ENCODE measurements at places on chromosomes 5 and 9. TPM values are rescaled to one million over a fixed set of nuclear protein-coding genes. Genes with fewer than 3 reads are reported as not detected.

- peaks cover 14% of the 10 kb centered on the region for H3K4me1 ChIP-seq
- H3K36me3 ChIP-seq = no peaks in the 10 kb centered on the region
- H3K27ac ChIP-seq = no peak overlapping the region
- H3K4me3 ChIP-seq = no peak overlapping the region
- no peak for DNase-seq
These were observed 151.8 kb upstream of the GPR151 start for GRCh38 chr5:146667633-146668272.

GRCh38 chr9:95468791-95469190 lies 48.0 kb downstream of the PTCH1 start:
- no peak for DNase-seq
- no peak overlapping the region for H3K27ac ChIP-seq
- peaks cover 27% of the 10 kb centered on the region for H3K36me3 ChIP-seq
- H3K4me1 ChIP-seq = no peaks in the 10 kb centered on the region

DNA sequence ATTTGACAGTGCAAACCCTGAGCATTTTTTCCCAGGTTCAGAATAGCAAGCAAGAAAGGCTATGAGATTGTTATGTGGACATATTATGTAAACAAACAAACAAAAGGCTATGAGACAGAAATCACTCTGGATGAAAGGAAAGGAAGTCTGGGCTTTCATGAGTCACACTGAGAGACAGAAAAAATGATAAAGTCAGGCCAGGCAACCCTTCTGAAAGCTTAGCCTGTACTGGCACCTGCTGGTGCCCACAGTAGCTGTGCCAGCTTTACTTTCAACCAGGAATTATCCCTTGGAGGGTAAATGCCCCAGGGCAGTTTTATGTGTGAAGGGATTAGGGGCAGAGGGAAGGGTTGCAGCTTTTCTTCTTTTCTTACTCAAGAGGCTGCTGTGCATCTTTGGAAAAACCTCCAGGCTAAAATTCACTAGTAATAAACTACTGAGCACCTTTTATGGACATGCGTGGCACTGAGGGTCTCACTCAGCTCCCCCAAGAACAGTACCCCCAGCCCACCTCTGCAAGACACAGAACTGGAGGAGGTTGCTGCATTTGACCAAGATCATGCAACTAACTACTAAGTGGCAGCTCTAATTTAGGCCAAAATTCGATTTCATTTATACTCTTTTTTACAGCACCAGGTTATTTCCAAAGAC lies 41.7 kb downstream of the ACTL7B start:
- H3K4me3 ChIP-seq = no peak overlapping the region
- DNase-seq = no peak
- no peaks in the 10 kb centered on the region for H3K36me3 ChIP-seq
- no peak overlapping the region for H3K27ac ChIP-seq
- H3K27me3 ChIP-seq = no peaks in the 10 kb centered on the region

DNA sequence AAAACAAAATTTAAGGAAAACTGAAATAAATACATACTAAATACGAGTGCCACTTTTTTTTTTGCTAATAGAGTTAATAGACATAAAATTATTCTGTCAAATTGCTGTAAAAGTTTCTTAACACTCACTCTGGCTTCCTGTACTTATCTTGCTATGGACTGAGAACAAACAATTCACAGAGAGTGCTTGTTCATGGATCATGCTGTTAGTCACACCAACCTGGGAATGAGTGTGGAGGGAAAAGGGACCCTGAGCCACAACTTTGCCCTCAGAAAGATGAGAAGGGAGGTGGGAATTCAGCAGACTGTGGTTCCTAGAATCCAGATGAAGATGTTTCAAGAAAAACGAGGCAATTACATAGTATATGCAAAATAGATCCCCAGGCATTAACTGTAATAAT lies 246.9 kb downstream of the FBXL7 start:
- no peaks in the 10 kb centered on the region for H3K27me3 ChIP-seq
- H3K4me1 ChIP-seq = no peaks in the 10 kb centered on the region
- no peak for DNase-seq
- H3K27ac ChIP-seq = no peak overlapping the region
- H3K36me3 ChIP-seq = no peaks in the 10 kb centered on the region

DNA sequence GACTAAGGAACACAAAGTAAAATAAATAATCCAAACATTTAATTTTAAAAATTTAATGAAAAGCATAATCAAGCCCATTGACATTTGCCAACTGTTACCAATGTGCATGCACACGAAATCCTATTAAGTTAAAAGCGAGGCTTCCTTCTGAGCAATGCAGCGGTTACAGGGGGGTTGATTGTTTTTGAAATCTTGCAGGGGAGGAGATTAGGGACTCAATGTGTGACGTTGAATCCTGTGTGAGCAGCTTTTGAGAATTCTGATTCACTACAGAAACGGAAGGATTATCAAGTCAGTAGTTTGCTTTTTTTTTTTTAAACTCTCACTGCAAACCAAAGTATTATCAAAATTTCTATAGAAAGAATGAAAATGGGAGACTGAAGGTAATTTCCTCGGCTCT lies 109.5 kb downstream of the PRKACG start:
- no peaks in the 10 kb centered on the region for H3K4me1 ChIP-seq
- H3K4me3 ChIP-seq = no peak overlapping the region
- DNase-seq = no peak
- H3K27ac ChIP-seq = no peak overlapping the region

GRCh38 chr5:73464016-73464745 lies 15.6 kb upstream of the FOXD1 start:
- H3K27ac ChIP-seq = no peak overlapping the region
- no peaks in the 10 kb centered on the region for H3K27me3 ChIP-seq
- peaks cover 2% of the 10 kb centered on the region for H3K4me1 ChIP-seq
- no peak for DNase-seq

DNA sequence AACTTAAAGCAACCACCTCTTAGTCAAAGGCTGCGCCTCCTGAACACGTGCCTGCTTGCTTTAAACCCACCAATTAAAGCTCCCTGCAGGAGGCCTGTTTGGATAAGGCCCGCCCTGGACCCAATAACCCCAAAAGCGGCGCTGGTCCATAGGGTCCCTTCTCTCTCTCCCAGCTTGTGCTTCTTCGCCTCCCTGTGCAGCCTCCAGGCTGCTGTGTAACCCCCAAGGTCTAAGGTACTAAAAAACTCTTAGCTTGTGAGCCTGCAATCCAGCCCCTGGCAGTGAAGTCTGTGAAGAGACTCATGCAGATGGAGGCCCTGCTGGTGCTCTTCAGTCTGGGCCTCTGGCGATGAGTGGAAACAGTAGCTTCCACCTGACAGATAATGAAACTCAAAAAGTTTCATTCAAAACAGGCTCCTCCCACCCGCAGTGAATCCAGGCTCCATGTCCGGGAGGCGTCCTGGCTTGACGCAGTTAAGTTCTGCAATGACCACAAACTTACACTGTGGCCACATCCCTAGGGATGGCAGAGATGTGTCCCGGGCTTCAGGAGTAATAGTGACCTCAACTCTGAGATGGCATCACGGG lies 97.3 kb downstream of the PRRT1B start:
- H3K4me3 ChIP-seq = no peak overlapping the region
- H3K4me1 ChIP-seq = no peaks in the 10 kb centered on the region
- no peaks in the 10 kb centered on the region for H3K27me3 ChIP-seq
- no peak for DNase-seq
- H3K36me3 ChIP-seq = no peaks in the 10 kb centered on the region

DNA sequence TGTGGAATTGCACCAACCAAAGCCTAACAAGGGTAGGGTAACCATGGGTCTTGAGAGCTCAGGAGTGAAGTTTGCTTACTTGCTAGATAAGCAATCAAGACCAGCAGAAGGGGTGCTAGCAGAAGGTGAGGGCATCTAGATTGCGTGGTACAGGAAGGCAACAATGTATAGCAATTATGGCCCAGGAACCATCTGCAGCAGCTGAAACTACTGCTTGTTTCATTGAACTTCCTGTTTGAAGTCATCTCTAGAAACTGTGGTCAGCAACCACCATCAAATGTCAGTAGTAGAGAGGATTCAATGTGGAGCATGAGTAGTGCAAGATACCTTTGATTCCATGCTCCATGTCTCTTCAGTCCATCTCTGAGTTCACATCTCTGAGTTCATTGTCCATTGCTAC lies 462.1 kb upstream of the GRAMD2B start:
- H3K27ac ChIP-seq = no peak overlapping the region
- no peaks in the 10 kb centered on the region for H3K4me1 ChIP-seq
- H3K27me3 ChIP-seq = no peaks in the 10 kb centered on the region
- no peaks in the 10 kb centered on the region for H3K36me3 ChIP-seq

- no peak overlapping the region for H3K27ac ChIP-seq
- H3K4me1 ChIP-seq = no peaks in the 10 kb centered on the region
- H3K36me3 ChIP-seq = no peaks in the 10 kb centered on the region
These were observed 103.5 kb upstream of the APC start for GRCh38 chr5:112634166-112634565.

GRCh38 chr9:99726758-99727157 lies 94.9 kb upstream of the NR4A3 start:
- no peak overlapping the region for H3K27ac ChIP-seq
- no peaks in the 10 kb centered on the region for H3K27me3 ChIP-seq
- DNase-seq = no peak

DNA sequence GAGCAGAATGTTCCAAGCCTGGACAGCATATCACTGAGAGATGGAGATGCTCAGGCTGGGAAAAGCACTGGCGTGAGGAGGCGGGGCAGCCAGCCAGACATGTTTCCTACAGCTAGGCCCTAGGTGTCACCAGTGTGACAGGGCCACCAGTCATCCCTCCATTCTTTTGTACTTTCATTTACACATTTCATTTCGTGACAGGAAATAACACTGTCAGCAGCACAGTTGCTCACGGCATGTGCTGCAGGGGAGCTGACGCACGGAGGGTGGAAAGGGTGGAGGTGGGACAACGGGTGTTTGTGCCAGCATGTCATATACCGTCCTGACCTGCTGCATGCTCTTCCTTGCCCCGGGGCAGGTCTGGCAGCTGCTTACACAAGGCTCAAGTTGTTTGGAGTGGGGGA lies 14.8 kb upstream of the CEMIP2 start:
- H3K4me1 ChIP-seq = no peaks in the 10 kb centered on the region
- no peaks in the 10 kb centered on the region for H3K36me3 ChIP-seq
- H3K4me3 ChIP-seq = no peak overlapping the region
- no peak for DNase-seq
- H3K27me3 ChIP-seq = no peaks in the 10 kb centered on the region

DNA sequence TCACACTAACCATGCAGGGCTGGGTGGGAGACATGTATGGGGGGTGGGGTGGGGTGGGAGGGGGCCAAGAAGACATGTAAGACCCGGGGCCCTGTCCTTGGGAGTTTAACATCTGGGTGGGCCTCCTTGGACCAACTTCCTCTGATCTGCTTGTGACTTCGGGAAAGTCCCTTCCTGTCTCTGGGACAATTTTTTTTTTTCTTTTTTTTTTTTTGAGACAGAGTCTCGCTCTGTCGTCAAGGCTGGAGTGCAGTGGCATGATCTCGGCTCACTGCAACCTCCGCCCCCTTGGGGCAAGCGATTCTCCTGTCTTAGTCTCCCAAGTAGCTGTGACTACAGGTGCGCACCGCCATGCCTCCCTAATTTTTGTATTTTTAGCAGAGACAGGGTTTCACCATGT lies 23.8 kb upstream of the IER5L start:
- DNase-seq = no peak
- H3K36me3 ChIP-seq = no peaks in the 10 kb centered on the region
- H3K4me1 ChIP-seq = peaks cover 4% of the 10 kb centered on the region
- peaks cover 12% of the 10 kb centered on the region for H3K27me3 ChIP-seq
- H3K4me3 ChIP-seq = no peak overlapping the region
- H3K27ac ChIP-seq = no peak overlapping the region

GRCh38 chr9:35662437-35662836 lies 2.6 kb downstream of the ARHGEF39 start:
- peaks cover 32% of the 10 kb centered on the region for H3K36me3 ChIP-seq
- no peaks in the 10 kb centered on the region for H3K27me3 ChIP-seq
- H3K27ac ChIP-seq = no peak overlapping the region
- H3K4me3 ChIP-seq = no peak overlapping the region
- no peaks in the 10 kb centered on the region for H3K4me1 ChIP-seq
- no peak for DNase-seq

- no peaks in the 10 kb centered on the region for H3K4me1 ChIP-seq
- H3K4me3 ChIP-seq = no peak overlapping the region
- no peak for DNase-seq
- H3K27me3 ChIP-seq = no peaks in the 10 kb centered on the region
These were observed 793.1 kb downstream of the CDH9 start for GRCh38 chr5:26245321-26245720.

DNA sequence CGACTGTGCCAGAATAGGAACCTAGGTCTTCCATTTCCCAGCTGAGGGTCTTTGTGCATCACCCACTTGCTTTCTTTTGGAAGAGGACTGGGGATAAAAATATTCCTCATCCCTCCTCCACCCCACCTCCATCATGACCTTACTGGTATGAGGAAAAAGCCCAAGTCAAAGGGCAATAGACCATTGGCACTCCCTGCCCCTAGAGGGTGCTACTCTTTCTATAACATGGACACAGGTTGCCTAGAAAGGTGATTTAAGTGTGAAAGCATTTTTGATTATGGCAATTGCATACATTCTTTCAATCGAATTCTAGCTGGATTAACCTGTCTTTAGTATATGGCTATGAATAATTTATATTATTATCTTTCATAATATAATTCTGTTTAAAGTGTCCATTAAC lies 22.8 kb upstream of the ZNF618 start:
- H3K4me1 ChIP-seq = peaks cover 2% of the 10 kb centered on the region
- H3K27me3 ChIP-seq = no peaks in the 10 kb centered on the region
- no peak for DNase-seq
- H3K36me3 ChIP-seq = no peaks in the 10 kb centered on the region
- no peak overlapping the region for H3K27ac ChIP-seq

GRCh38 chr5:137209232-137209809 lies 289.8 kb downstream of the SPOCK1 start:
- H3K27ac ChIP-seq = no peak overlapping the region
- DNase-seq = no peak
- no peaks in the 10 kb centered on the region for H3K36me3 ChIP-seq
- no peaks in the 10 kb centered on the region for H3K27me3 ChIP-seq

DNA sequence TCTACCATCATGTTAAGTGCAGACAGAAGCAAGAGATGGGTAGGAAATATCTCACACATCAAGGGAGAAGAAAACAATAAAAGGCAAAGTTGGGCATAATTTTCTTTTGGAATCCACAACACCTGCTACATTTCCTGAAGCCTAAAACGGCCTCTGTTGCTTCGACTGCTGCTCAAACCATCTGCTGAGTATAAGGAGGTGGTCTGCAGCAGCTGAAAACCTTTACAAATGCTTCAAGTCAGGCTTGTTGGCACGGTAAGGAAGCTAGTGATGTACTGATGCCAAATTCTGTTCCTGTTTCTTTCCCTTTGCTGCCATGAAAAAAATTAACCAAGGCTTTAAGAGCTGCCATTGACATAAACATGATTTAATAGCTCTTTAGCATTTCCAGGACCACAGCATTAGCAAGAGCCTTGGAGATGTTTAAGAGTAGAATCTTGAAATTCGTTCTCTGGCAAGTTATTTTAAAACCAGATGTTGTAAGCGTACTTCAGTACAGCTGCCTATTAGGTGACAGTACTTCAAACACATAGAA lies 75.6 kb downstream of the DMRTA1 start:
- DNase-seq = no peak
- H3K36me3 ChIP-seq = no peaks in the 10 kb centered on the region
- no peaks in the 10 kb centered on the region for H3K27me3 ChIP-seq
- H3K4me1 ChIP-seq = no peaks in the 10 kb centered on the region
- H3K4me3 ChIP-seq = no peak overlapping the region

Gene SEMA4D
- total RNA-seq = 70.4 TPM

Gene CCL19
- not detected for total RNA-seq

Gene STXBP1
- 60.9 TPM for total RNA-seq

Gene GRHPR
- total RNA-seq = 98.1 TPM
